Activated CD8-positive, alpha-beta memory T cell treated with anti-CD3 and anti-CD28 coated beads, Interleukin-2, amount 10 ng/mL, durations not matched to agents 7 days and 5 days (primary cell): ENCODE measurements at places on chromosomes 2 and 18. TPM values are rescaled to one million over a fixed set of nuclear protein-coding genes. Genes with fewer than 3 reads are reported as not detected.

DNA sequence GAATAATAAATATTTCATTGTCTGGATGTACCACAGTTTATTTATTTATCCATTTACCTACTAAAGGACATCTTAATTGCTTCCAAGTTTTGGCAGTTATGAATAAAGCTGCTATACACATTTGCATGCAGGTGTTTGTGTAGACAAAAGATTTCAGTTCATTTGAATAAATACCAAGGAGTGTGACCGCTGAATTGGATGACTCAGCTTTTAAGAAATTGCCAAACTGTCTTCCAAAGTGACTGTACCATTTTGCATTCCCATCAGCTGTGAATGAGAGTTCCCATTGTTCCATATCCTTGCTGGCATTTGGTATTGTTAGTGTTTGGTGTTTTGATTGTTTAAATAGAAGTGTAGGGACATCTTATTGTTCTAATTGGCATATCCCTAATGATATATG lies 36.2 kb upstream of the FMNL2 start:
- no peak for DNase-seq

DNA sequence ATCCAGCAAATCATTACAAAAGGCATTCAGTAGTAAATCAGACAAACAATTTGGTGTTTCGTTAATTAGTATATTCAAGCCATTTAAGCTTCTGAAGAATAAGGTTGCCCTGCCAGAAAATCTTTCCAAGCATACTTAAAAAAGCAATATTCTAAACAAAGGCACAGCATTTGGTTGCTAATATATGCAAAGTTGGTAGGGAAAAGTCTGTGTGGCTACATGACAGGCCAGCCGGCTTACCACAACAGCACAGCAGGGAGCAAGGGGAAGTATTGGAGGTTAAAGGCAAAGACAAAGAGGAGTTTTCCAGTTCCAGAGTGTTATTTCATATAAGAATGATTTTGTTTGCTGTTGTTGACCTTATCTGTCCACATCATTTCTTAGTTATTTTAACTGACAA lies 282.3 kb downstream of the MBD5 start:
- no peak for DNase-seq

DNA sequence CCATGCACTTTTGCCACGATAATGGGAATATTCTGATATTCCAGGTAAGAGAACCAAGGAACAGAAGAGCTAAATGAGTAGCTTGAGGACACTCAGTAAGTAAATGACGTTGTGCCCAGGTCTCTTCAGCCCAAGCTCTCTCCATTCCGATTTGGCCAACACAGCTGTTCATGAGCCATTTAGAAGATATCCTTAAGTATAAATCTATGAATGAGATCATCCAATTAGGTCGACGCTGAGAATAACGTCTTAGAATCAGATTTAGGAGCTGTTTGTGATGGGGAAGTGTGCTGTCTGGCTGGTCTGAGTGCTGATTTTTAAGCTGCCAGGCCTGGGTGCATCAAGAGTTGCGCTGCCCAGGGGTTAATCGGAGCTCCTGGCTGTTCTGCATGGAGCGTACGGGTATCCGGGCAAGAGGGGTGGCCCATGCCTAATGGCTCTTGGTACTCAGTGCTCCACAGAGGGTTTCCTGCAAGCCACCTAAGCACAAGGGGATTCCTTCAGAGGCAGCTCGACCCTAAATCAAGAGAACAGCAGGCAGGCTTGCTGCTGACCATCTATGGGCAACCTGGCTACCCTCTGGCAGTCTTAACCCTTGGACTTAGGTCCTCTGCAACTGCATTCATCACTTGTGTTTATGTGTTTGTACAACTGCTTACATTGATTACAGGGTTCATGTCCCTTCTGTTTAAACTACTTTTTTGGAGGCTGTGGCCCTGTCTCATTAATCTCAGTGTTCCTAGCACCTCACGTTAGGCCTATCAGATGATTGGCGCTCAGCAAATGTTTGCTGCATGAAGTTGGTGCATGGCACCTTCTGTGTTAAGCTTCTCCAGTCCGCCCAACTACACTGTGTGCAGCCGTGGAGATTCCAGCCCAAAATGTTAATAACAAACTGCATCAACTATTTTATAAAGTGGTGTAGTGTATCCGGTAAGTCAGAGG lies 31.9 kb downstream of the SOX11 start:
- DNase-seq, result no peak

DNA sequence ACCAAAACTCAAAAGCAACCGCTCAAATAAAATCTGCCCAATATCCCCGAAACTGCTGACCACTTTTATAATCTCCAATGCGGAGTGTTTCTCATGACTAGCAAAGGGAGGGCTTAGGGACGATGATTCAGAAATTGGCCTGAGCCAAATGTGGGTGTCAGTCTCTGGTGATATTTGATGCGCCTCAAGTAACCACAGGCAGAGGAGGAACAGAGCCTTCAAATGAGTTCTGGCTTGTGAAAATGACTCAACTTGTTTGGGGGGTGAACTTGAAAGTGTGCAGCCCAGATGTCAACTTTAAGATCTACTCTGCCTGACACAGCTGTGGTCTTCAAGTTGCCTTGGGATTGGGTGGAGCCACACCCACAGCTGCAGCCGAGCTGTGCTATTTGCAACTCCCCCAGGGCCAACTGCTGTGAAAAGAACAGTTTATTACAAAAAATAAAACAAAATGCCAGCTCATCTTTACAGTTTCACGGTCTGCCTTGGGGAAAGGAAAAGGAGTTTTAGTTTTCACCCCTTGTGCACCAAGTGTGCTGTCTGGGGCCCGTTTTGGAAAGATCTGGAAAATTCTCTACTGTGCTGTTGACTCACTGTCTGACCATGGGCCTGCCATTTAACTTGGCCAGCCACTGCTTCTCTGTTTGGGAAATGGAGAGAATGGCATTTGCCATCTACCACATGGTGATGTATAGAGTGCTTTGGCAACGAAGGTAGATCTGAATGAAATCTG lies 222.1 kb downstream of the MTX2 start:
- peak; percentile 70 for DNase-seq

DNA sequence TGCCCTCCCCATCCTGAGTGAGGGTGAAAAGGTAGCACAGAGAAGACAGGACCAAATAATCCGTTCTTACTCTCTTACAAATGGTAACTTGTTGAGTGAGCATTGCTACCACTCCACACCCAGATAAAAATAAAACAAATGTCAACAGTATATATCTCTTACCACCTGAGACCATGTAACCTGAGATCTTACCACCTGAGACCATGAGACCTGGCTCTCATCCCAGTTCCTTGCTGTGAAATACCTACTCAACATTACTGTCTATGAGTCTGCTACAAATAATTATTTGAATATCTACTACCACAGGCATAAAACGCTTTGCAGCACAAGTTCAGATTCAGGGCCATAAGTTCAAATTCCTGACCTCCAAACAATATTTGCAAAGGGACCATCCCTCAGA lies 234.7 kb downstream of the C1D start:
- DNase-seq, result no peak

DNA sequence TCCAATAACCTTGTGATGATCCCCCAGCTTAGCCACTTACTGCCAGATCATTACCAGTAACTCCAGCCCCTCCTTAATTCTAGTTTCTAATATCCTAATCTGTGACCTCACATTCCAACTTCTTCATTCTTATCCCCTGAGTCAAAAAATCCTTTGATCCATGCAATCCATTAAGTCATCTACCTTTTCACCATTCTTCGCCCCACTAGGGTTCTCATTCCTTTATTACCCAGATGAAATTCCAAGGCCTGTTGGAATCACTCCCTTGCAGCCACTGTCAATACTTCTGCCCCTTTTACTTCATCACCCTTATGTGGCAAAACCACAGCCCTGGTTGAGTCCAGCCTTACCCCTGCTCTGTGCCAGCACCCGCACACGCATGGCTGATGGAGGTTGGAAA lies 20.3 kb upstream of the IL36G start:
- DNase-seq, result no peak

GRCh38 chr2:39583781-39584180 lies 81.9 kb upstream of the TMEM178A start:
- DNase-seq, result no peak

DNA sequence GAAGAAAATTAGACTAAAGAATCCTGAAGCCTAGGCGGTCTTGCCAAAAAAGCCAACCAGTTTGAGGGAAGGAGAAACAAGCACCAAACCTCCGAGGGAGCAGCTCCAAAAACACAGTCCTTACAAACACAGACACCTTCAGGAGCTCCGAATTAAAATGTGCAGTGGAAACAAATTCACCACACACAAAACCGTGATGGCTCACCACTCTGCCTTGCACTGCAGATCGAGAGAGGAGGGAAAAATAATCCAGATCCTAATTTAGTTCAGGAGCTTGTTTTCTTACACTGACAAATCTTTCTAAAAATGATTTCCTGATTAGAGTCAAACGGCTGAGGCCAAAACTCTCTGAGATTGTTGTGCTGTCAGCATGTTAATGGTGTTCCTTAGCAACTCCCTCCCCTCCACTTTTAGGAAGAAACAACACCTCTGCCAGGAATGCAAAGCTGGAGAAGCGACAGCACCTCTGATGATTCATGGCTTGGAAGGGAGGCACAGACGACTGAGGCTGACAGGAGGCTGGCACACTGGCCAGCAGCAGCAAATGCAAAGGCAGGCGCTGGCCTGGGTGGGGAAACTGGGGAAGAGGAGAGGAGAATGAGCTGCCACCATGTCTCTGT lies 249.4 kb upstream of the KLHL29 start:
- no peak for DNase-seq

- DNase-seq, result no peak
Measured at GRCh38 chr2:175842996-175843395, 159.1 kb downstream of the LNPK start.

GRCh38 chr2:96315005-96315399 lies 9.7 kb upstream of the SNRNP200 start:
- DNase-seq, result no peak

DNA sequence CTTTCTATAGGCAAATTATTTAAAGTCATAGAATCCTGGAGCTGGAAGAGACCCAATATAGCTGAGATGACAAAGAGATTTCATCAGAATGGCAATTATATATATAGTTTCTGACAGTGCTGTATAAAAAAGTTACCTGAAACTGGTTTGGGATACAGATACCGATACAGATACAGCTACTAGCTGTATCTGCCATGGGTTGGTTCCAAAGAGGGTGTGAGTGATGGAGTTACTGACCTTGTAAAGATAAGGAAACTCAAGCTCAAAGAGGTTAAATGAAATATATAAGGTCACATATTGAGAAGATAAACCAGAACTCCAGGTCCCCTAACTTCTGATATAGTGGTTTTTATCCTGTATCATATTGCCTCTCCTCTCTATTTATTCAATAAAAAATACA lies 10.9 kb downstream of the PELI1 start:
- no peak for DNase-seq

DNA sequence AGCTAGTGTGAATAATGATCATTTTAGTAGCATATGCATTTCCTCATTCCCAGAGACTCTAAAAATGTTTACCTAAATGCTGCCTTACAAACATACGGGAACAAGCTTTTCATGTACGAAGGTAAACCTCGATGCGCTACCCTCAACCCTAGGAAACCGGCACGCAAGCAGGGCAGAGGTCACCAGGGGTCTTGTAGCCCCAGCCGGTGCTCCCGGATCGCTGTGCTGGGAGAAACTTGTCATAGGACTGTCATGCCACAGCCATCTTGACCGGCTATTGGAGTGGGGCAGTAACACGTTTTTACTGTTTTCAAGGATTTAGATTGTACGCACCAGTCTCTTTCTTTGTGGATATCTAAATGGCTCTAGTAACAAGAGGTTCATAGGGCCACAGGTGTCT lies 34.8 kb upstream of the NFATC1 start:
- DNase-seq, result no peak

- DNase-seq, result no peak
Measured at GRCh38 chr2:28956890-28957289, 24.2 kb upstream of the TOGARAM2 start.

- DNase-seq, result no peak
Measured at GRCh38 chr18:61292280-61293035, 40.8 kb upstream of the CDH20 start.

GRCh38 chr2:230974096-230974913 lies 21.6 kb upstream of the SPATA3 start:
- peak; percentile 88 for DNase-seq

DNA sequence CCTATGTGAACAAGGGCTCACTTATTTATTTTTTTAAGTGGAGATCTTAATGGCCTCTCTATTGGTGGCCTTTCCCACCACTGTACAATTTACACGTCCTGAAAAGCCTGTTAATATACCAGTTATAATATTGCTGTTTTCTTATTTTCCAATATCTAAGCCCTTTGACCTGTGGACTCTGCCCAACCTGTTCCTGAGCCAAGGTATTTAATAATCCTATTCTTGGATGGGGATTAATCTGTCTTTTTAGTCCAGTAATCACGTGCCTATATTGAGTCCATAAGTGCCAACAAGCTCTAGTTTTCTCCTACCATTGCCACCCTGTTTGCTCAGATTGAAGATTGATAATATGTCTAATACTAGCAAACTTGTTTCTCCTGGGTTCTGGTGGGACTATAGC lies 42.7 kb downstream of the MBD5 start:
- DNase-seq, result no peak

Gene NCKAP5
- not detected for total RNA-seq

Gene MOCOS
- 0.40 TPM for total RNA-seq

Gene NUP35
- 24.9 TPM for total RNA-seq

Gene HOXD4
- total RNA-seq, result not detected

Gene TMEM37
- total RNA-seq, result not detected
